HAP-1 (cell line): ENCODE measurements at places on chromosomes 7 and 10.

GRCh38 chr10:93386631-93387369, 95.3 kb downstream of the MYOF start:
- DNase-seq, result no peak

DNA sequence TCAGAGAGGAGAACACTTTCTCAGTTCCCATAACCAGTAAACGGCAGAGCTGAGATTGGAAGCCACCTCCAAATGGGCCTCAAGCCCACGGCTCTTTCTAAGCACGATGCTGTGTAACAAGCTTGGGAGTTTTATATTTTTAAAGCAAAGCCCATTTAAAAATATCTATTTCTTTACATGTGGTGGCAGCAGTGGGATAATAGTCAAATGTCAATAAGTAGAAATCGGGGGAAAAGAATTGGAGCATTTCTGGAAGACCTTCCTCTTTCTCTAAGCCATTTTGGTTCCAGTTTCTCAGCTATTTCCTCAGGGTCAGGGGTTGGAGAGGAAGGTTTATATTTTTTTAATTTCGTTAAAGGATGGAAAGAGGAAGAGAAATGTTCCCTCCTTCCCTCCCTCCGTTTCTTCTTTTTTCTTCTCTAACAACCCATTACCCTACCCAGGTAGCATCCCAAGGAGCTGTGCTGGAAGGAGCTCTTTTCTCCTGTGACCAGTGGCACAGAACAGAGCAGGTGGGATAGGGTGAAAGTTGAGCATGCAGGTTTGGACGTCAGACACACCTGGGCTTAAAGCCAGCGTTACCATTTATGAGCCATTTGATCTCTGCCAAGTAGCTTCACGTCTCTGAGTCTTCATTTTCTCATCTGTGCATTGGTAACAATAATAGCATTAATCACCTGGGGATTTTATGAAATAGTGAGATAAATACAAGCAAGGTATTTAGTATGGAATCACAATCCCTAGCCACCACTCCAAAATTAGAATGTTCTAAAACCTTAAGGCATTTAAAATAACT, 515.7 kb downstream of the RPS24 start:
- DNase-seq, result no peak

DNA sequence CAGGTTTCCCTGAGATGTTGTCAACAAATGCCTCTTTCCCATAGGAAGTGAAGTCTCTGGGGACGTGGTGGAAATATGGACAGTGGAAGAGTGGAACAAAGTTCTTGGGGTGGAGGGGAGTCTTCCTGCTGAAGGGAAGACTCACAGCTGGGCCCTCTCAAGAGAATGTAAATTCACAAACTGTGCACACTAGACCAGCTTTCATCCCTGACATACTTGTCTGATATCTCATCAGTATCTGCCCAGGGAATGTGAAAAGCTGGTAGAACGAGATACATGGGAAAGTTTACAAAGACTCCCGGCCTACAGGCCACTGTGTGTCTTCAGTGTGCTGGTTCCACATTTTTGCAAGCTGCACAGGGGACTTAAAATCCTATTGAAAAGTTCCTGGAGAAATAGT, 16.7 kb upstream of the CCDC3 start:
- no peak for DNase-seq

DNA sequence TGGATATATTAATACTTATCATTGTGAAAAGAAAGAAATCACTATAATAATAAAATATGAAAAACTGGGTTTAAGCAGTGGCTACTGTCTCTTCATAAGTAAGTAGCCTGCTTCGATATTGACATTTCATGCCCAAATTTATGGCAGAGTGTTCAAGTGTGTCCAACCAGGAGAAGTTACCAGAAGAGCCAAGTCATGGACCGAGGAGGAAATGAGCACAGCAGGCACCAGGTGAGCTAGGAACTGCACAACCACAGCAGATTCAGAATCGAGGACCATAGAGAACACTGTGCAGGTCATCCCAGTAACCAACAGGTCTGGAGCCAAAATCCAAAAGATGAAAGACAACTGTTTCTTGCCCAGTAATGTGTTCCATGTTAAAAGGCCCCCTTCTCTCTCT, 79.9 kb upstream of the ABCB5 start:
- no peak for DNase-seq

- DNase-seq, result no peak
Observed at GRCh38 chr10:7362471-7362870, 48.4 kb downstream of the SFMBT2 start.
